ENCODE measurements at places on chromosomes 12 and 14. TPM values are rescaled to one million over a fixed set of nuclear protein-coding genes. Genes with fewer than 3 reads are reported as not detected.

The AP4S1 gene
- 3.2 TPM for total RNA-seq

The MMP19 gene
- 6.7 TPM for total RNA-seq

The KRT7 gene
- 2.2 TPM for total RNA-seq

The RFLNA gene
- total RNA-seq = 1.3 TPM

The CLEC4D gene
- total RNA-seq = not detected

The DNAAF2 gene
- total RNA-seq = 8.3 TPM

The SLC6A13 gene
- total RNA-seq = 0.13 TPM

The ULK1 gene
- total RNA-seq = 9.1 TPM

The ART4 gene
- total RNA-seq = 3.5 TPM

The RPAP3 gene
- total RNA-seq = 18.0 TPM

The PTPN6 gene
- total RNA-seq = not detected

All from aortic smooth muscle cell (primary cell).